Activated CD4-positive, alpha-beta T cell treated with anti-CD3 and anti-CD28 coated beads, Interleukin-2, Interleukin-4, amounts not matched to agents 100 ng/mL and 50 ng/mL, durations not matched to agents 16 hours and 8 hours (primary cell): ENCODE measurements at places on chromosomes 1 and 21.

DNA sequence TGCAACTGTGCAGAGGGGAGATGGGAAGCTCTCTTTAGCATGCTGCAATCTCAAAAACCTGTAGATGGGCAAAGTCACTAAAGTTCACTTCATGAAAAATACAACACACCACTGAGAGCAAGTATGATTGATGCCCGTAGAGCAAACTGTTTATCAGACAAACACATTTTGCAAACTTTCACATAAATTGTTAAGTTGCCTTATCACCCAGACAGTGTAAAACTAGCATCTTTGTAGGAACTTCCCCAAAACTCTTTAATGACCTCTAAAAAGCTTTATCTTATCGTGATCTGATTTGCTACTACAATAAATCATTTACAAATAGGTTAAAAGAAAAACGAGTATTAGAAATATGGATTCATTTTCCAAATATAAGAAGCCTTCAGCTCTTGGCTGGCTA is 391.0 kb downstream of the LMO4 start:
- DNase-seq = no peak

GRCh38 chr1:158177700-158178450 is 2.8 kb upstream of the CD1D start:
- peak; percentile 4 for DNase-seq

DNA sequence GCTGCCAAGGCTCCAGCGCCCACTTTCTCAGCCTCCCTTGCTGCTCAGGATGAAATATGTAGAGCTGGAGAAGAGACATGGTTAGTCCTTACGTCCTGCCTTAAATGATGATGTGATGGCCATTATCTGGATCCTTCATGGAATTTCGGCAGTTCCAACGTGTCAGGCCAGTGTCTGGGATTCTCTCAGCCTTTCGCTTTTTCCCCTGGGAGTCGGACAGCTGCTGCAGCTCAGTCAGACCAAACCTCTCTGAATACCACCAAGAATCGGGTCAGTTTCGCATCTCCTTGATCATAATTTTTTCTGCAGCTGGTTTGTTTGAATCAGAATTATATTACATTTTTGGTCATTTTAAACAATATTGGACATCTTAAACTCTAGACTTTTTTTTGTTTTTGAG is 22.3 kb upstream of the KLHDC8A start:
- no peak for DNase-seq

DNA sequence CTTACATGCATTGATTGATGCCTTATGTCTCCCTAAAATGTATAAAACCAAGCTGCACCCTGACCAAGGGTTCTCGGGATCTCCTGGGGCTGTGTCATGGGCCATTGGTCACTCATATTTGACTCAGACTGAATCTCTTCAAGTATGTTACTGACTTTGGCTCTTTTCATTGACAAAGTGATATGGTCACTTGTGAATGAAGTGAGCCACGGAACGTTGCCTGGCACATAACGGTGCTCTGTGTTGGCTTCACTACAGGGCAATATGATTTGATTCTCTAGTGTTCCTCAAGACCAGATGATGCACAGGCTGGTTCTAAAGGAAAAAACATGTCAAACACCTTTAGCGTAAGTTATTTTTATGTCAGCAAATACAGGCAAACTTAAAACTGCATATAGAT is 11.4 kb upstream of the IL10RB start:
- DNase-seq = no peak

DNA sequence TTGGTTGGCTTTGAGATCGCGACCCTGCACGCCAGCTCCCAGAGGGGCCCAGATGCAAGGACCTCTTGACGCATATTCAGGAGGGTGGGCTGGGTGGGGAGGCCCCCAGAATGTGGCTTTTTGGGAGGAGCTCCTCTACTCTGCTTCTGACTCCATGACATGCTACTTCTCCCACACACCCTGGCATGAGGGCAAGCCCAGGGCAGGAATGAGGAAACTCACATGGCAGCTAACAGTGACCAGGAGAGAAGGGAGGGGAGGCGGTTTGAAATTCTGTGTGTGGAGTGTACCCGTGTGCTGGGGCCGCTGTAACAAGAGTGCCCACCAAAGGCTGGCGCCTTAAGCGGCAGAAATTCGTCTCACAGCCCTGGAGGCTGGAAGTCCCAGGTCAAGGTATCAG is 61.3 kb upstream of the GPR153 start:
- no peak for DNase-seq
